Regular cardiac myocyte (primary cell): ENCODE measurements at places on chromosomes 4 and X. TPM values are rescaled to one million over a fixed set of nuclear protein-coding genes. Genes with fewer than 3 reads are reported as not detected.

AMTN gene
- not detected in 2 replicates for total RNA-seq

SYN1 gene
- under 0.01 and 0.28 TPM in 2 replicates for total RNA-seq

PPBP gene
- not detected in 2 replicates for total RNA-seq

ARFIP1 gene
- 46.0 and 54.1 TPM in 2 replicates for total RNA-seq

HSFX2 gene
- total RNA-seq, result not detected in 2 replicates

STATH gene
- total RNA-seq, result not detected in 2 replicates

SPP1 gene
- total RNA-seq, result 10.7 and 26.5 TPM in 2 replicates

ETDB gene
- not detected in 2 replicates for total RNA-seq

RGS12 gene
- total RNA-seq, result 10.2 and 11.0 TPM in 2 replicates

TCEAL6 gene
- not detected in 2 replicates for total RNA-seq

LIMCH1 gene
- 13.8 and 20.3 TPM in 2 replicates for total RNA-seq

SPON2 gene
- 4.6 and 18.9 TPM in 2 replicates for total RNA-seq

FRMD7 gene
- total RNA-seq, result not detected in 2 replicates

PNMA3 gene
- total RNA-seq, result under 0.01 and 0.28 TPM in 2 replicates

GAGE12E gene
- not detected in 2 replicates for total RNA-seq

HCFC1 gene
- total RNA-seq, result 7.9 and 13.4 TPM in 2 replicates

USP17L24 gene
- total RNA-seq, result not detected in 2 replicates

IL1RAPL2 gene
- total RNA-seq, result not detected in 2 replicates

PIM2 gene
- total RNA-seq, result 5.2 and 7.0 TPM in 2 replicates

ITGB1BP2 gene
- 1.2 and 1.7 TPM in 2 replicates for total RNA-seq

SMARCA1 gene
- total RNA-seq, result 47.9 and 64.0 TPM in 2 replicates
